ENCODE measurements at places on chromosomes 5 and 9.

GRCh38 chr5:145780982-145781381, 54.2 kb downstream of the PRELID2 start:
- DNase-seq, result no peak

DNA sequence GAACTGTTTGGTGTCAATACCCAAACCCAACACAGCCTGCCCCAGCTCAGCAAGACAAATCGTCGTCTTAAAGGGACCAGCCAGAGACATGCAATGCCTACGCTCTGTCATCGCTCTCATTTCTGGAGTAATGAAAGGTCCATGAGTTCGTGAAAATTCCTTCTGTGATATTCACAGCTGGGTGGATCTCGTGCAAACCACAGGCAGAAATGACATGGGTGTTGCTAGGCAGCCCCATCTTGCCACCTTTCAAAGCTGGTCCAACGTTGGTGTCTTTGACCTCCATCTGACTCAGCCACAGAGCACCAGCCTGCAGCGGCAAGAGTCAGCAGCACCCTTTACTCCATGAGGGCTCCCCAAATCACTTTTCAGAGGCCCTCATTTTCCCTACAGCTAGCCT, 215.3 kb downstream of the SLIT3 start:
- DNase-seq, result no peak

- no peak for DNase-seq
Measured at GRCh38 chr5:78509884-78510769, 138.4 kb downstream of the LHFPL2 start.

DNA sequence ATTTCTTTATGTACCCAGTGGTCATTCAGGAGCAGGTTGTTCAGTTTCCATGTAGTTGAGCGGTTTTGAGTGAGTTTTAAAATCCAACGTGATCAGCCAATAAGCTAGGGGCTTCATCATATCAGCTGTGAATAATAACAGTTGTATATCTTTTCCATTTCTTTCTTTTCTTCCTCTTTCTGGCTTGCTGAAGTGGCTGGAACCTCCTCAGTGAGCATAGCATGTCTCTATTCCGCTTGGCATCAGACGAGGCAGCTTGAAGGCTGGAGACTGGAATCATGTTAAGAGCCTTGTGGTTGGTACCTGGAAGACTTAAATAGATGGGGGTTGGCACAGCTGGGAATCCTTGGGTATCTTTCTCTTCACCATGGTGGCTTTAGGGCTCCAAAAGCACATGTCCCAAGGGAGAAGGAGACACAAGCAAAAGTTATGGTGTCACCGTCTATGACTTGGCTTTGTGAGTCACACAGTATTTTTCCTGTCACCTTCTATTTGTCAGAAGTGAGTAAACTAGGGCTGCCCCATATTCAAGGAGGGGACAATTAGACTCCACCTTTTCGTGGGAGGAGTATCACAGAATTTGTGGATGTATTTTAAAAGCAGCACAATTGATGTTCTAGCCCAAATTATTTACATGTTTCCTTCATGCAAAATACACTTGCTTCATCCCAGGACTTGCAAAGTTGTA, 38.0 kb upstream of the RETREG1 start:
- DNase-seq, result no peak

DNA sequence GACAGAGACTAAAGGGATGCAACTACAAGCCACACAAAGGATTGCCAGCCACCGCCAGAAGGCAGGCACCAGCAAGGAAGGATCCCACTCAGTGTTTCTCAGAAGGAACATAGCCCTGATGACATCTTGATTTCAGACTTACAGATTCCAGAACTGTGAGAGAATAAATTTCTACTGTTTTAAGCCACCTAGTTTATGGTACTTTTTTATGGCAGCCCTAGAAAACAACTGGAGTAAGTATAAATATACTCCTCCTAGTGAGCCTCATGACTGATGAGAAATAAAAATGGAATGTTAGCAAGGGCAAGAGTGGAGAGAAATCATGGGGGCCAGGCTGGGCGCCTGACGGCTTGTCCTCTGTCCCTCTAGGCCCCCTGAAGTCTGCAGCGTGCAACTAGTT, 307.3 kb downstream of the PIK3R1 start:
- DNase-seq, result no peak

Measured in fibroblast of mammary gland (primary cell).